ENCODE measurements at places on chromosomes 2 and 18.

DNA sequence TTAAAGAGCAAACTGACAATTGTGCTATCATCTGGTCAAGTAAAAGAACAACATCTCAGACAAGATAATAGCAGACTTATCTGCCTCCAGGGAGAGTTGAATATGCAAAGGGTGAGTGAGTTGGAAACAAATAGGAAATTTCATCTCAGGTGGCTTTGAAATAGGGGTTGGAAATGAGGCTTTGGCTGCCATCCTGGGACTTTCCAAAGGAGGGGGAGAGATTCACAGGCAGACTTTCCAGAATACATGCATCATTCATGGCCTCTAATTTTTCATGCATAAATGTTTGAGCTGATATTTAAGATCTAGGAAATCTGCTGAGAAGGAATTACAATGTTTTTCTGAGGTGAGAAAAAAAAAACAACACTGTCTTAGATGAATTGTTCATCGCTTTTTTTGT, 300.5 kb downstream of the ALK start:
- DNase-seq: no peak

GRCh38 chr2:105235388-105236059, 6.0 kb upstream of the GPR45 start:
- peak; percentile 31 for DNase-seq

DNA sequence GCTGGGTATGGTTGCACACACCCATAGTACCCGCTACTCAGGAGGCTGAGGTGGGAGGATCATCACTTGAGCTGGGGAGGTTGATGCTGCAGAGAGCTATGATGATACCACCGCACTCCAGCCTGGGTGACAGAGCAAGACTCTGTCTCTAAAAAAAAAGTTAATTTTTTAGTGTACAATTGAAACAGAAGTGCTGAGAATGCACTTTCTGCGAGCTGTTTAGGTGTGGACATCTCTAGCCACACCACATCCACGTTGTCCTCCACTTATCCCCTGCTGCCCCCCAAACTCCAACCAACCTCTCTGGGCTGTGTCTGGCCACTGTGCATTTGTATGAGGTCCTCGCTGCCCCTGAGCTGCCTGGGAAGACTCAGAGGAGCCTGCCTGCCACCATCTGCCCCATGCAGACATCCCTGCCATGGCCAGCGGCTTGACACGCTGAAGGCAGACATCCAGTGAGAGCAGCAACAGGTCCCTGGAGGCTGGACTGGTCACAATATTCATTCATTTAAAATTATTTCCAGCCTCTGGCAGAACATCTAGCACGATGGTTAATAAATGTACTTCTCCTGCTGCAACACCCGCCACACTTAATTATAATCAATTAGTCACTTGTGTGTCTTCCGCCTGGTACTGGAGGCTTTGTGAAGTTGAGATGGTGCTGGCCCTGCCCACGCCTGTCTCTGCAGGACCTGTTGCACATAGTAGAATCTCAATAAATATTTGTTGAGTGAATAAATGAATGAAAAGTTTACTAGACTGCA, 3.7 kb upstream of the AFF3 start:
- DNase-seq: no peak

DNA sequence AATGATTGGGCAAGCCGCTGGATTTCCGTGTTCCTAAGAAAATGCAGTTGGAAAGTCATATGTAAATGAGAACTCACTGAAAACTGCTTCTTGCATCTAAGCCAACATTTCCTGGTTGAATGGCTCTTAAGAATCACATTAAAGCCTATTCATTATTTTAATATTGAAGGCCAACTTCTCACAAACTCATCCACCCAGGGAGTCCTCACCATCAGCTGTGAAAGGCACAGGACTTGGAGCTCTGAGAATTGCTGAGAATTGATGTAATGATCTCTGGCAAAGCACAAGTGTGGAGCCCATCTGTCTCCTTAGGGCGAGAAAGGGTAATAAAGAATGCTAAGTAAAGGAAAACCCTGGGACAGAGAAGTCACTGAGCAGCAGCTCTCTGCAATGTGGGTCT, 55.9 kb upstream of the APCDD1 start:
- DNase-seq: no peak

GRCh38 chr2:15181092-15181745, 379.9 kb downstream of the NBAS start:
- DNase-seq: no peak

- no peak for DNase-seq
These were observed 960.9 kb downstream of the SOCS6 start for GRCh38 chr18:71249791-71250190.

GRCh38 chr2:235087832-235088495, 136.1 kb downstream of the SH3BP4 start:
- no peak for DNase-seq

DNA sequence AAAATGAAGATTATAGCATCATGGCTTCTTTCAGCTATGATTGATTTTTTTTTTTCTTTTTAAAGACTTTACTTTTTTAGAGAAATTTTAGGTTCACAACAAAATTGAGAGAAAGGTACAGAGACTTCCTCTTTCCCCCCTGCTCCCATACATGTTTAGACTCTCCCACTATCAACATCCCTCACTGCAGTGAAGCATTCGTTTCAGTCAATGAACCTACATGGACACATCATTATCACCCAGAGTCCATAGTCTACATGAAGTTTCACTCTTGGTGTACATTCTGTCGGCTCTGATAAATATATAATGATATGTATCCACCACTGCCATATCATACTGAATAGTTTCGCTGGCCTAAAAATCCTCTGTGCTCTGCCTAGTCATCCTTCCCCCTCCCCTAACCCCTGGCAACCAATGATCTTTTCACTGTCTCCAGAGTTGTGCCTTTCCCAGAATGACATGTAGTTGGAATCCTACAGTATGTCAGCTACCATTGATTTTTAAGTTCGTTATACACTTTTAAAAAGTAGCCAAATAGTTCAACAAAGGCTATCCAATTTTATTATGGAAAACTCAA, 86.8 kb downstream of the GPD2 start:
- no peak for DNase-seq

DNA sequence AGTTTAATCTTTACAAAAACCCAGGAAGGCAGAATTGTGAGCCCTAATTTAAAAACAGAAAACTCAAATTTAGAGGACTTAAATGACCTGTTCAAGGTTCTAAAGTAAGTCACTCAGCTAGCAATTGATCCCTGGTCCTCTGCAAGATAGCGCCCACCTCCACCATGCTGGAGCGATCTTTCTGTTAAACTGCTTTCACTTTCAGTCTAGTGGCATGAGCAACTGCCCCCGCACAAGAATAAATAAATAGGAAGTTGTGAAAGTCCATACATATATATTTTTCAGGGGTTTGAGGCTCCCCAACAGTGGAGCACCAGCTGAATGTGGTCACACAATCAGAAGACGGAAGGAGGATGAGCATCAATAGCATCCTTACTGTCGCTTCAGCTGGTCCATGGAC, 217.9 kb downstream of the NAPG start:
- no peak for DNase-seq

GRCh38 chr2:96528700-96529375, 7.7 kb upstream of the ARID5A start:
- no peak for DNase-seq

- no peak for DNase-seq
These were observed 70.7 kb downstream of the NDUFA10 start for GRCh38 chr2:239954166-239955086.

DNA sequence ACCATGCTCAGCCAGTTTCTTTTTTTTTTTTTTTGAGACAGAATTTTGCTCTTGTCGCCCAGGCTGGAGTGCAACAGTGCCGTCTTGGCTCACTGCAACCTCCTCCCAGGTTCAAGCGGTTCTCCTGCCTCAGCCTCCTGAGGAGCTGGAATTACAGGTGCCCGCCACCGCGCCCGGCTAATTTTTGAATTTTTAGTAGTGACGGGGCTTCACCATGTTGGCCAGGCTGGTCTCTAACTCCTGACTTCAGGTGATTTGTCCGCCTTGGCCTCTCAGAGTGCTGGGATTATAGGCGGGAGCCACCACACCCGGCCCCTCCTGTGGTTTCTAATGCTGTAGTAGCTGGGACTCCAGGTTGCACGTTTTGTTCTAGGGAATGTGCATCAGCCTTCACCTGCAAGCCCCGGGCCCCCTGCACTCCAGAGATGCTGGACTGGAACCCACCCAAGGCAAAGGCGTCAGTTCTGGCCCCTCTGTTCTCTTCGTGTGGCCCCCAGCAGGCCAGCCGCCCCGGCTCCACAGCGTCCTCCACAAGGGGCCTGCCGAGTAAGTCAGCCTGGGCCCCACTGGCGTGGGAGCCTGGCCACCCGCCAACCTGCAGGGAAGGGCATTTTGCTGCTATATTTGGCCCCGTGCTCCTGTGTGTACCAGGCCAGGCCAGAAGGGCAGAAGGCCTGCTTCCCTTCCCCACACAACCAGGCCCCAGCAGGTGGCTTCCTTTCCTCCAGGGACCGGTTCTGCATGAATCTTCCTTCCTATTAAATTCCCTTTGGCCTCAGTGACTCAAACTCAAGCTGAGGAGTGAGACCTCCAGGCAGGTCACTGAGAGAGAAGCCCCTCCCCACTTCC, 25.7 kb upstream of the B3GNT7 start:
- no peak for DNase-seq

- DNase-seq: no peak
These were observed 1.2 kb upstream of the UGT1A1 start for GRCh38 chr2:233758849-233759248.

- DNase-seq: no peak
These were observed 55.6 kb downstream of the THADA start for GRCh38 chr2:43540021-43540779.

- DNase-seq: no peak
These were observed 129.1 kb upstream of the SMAD2 start for GRCh38 chr18:48059455-48060010.

- DNase-seq: no peak
These were observed 2.0 kb downstream of the IKZF2 start for GRCh38 chr2:213149294-213149875.

Data from H54 (cell line).